ENCODE measurements at places on chromosomes 16 and 17.

DNA sequence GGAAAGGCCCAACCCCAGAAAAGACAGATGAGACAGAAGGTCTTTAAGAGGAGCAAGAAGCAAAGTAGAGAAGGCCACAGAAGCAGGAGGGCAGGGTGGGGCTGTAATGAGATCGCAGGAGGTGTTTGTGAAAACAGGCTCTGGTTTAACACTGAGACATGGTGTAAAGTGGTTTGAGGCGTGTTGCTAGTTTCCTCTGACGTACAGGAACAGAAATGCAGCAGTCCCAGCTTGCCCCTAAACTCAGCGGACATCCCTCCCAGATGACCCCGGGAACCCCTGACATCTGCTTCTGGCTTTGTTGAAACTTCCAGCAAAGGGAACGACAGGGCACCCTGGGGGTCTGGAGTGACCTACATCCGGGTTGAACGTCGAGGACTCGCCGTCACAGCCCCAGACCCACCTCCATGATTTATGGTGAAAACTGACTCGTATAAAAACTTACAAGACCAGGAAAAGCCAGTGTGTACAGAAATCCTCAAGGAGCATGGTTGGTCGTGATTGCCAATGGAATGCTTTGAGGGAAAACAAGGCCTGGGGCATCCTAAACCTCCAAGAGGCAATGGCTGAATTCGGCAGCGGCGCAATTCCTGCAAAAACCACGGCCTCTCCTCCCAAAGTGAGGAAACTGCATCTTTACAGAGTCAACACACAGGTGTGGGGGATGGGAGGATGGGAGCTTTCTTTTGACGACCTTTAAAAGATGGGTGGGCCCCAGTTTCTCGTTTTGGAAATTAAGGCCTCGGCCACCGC, 25.8 kb downstream of the LITAF start:
- DNase-seq, result no peak

DNA sequence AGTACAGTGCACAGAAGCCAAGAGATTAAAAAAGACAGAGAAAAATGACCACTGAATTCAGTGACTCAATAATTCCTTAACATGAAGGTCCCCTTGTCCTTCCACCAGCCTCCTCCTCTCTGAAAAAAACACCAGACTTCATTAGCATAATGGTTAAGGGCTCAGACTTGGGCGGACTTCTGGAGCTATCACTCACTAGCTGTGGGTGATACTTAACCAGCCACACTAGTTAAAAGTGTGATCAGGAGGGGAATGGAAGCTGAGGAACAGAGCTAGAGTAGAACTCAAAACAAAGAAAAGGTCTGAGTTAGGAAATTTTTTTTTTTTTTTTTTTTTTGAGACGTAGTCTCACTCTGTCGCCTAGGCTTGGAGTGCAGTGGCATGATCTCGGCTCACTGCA, 23.2 kb downstream of the ZNF652 start:
- DNase-seq, result no peak

GRCh38 chr17:17531156-17531555, 35.0 kb upstream of the RASD1 start:
- no peak for DNase-seq

DNA sequence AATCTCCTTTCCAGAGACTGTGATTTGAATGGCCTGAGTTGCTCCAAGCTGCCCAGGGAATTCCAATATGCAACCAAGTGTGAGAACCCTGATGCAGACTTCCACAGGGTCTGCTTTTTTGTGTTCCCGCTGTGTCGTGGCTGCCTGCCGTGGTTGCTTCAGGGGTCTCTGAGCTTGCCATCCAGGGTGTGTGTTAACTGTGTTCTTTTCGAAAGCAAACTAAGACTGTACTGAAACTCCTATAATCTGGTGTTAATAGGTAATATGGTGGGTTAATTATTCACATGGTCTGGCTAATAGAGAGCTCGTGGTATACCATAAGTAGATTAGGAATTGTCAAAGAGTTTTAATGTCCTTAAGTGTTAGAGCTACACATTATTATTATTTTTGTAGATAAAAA, 20.7 kb downstream of the UBN1 start:
- DNase-seq, result no peak

- no peak for DNase-seq
Measured at GRCh38 chr16:64933885-64934284, 188.0 kb downstream of the CDH11 start.

DNA sequence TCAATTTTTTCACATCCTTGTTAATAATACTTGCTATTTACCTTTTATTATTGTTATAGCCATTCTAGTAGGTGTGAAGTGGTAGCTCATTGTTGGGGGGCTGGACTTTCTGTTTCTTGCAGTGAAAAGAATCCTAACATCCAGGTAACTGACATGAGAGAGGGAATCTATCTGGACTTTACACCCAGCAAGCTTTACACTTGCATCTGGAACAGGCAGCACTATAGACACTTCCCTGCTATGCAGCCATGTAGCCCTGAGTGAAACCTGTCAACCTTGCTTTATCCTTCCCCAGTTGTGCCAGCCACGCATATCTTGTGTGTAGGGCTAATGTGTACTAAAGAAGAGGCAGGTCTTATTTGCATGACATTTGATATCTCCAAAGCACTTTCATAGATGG, 16.9 kb upstream of the ABCC12 start:
- DNase-seq, result no peak

DNA sequence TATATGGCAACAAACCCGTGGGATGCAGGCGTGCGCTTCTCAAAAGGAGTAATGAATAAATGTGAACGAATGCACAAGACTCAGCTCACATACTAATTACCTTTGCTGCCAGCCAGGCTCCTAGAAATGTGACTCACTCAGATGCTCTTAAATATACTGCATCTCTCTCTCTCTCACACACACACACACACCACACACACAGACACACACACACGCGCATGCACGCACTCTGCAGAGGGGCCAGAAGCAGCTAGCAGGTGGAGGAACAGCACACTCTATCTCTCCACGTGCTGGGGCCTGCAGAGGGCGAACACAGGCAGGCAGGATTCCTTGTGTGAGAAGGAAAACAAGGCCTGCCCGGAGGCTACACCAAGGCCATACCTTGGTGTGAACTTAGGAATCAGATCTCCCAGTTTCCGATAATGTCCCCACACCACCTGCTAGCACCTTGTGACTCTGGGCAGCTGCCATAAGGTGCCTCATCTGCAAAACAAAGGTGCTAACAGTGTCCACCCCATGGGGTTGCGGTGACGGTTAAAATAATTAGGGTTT, 5.3 kb downstream of the GPRC5B start:
- DNase-seq, result no peak

GRCh38 chr17:27376637-27377547, 79.4 kb upstream of the KSR1 start:
- no peak for DNase-seq

- no peak for DNase-seq
Measured at GRCh38 chr17:50614471-50615051, 20.1 kb upstream of the ABCC3 start.

- no peak for DNase-seq
Measured at GRCh38 chr17:2040219-2040827, 1.5 kb upstream of the OVCA2 start.

GRCh38 chr17:57266902-57267311, 10.6 kb downstream of the MSI2 start:
- DNase-seq, result no peak

GRCh38 chr16:85426806-85427205, 186.3 kb upstream of the GSE1 start:
- DNase-seq, result no peak

DNA sequence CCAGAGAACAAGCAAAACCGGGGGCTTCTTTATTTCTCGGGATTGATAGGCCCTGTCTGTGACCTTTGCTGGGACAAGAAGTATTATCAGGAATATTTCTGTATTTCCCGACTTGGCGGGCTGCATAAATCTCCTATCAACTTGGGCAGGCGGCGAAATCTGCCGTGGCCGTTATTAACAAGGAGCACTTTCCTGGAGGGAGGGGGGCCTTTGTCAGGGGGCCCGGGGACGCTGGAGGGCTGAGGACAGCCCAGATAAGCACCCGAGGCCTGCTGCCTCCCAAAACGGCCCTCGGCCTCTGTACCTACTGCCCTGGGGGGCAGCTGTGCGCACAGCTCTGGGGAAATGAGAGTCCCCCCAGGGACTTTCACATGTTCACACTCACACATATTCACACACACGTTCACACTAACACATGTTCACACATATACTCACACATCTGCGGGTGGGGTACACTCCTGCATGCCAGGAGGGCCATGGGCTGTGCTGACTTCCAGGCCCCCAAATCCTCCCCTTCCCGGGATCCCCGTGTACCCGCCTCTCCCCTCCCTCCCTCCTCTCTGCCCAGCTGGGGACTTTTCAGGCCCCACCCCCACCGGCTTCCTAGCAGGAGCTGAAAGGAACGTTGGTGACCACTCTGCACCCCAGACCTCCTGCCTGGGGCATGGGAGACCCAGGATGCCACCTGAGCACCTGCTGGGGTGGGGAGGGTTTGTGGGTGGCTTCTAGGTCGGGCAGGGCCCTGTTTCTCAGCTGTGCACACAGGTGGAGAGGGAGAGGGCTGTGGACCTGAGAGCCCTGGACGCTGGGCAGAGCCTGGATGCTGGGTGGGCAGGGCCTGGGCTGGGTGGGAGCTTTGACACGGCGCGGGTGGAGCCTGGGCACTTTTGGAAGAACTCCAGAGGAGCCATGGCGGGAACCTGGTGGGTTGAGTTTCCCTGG, 24.3 kb upstream of the GSE1 start:
- DNase-seq, result no peak

GRCh38 chr17:50977487-50978159, 111.5 kb upstream of the TOB1 start:
- DNase-seq, result no peak
